Lower leg skin (tissue), 4 donors: ENCODE measurements at places on chromosomes 12 and 14.

DNA sequence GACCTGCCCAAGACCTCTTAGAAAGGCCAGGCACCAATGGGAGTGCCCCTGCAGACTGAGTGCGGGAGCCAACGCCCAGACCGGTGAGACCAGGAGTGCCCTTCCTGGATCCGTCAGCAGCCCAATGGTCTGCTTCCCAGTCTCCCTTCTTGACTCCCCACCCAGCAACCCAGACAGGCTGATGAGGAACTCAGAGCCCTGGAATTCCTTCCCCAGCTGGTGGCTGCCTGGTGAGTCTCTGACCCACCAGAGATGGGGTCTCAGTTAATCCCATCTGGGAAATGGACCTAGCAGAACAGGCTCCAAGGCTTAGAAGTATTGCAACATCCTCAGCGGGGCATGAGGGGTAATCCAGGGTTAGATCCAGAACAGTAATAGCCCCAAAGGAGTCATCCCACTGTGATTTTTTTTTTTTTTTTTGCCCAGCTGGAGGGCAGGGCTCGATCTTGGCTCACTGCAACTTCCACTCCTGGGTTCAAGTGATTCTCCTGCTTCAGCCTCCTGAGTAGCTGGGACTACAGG lies 1.5 kb upstream of the RASAL1 start:
- DNase-seq, result no peak

DNA sequence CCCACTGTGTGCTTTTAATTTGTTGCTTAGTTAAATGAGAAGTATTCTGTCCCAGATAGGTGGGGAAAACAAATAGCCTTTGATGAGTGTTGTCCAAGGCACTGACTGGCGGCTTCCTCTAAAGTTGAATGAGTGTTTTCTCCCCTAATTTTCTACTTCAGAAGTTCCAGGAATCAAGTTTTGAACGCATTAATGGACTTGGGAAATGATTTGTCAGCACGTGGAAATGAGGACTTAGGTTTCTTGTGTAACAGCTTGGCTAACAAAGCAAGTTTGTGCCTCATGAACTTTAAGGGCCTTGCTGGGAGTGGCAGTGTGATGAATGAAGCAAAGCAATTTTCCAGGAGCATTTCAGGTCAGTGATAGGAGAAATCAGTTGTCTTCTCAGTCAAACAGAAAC lies 56.9 kb downstream of the LIN52 start:
- no peak for DNase-seq

- DNase-seq, result no peak
Observed at GRCh38 chr12:70576341-70577282, 60.6 kb downstream of the PTPRB start.

DNA sequence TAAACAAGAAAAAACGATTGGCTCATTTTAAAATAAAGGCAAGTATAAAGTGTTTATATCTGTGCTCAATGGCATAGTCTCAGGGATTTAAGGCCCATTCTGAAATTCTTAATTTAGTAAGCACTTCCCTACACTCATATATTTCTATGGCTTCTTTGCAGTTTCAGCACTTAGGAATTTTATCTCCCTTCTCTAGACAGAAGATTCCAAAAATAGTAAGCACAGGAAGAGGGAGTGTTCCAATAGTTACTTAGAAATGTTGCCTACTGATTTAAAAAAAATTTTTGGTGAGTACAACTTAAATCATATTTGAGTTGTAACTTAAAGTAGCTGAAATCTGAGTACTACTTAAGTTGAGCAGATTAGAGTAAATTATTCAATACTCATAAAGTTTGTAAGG lies 19.8 kb downstream of the INSM2 start:
- DNase-seq, result no peak

GRCh38 chr12:109621211-109621694 lies 47.7 kb downstream of the MVK start:
- DNase-seq, result no peak

DNA sequence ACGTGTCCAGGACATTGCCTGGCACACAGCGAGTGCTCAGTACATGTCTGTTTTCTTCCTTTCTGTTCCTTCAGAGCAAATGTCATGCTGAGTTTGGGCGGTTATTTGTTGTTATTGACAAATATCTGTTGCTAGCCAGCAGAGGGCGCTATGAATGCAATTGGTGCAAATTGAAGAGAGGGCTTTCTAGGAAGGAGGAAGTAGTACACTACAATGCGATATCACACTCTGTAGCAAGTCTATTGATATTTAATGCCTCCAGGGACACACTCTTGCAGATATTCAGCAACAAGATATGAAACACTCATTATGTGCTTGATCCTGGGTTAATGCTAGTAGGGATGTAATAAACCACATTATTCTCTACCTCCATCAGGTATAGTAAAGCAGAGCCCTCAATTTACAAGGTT lies 267.3 kb upstream of the SRRM4 start:
- no peak for DNase-seq

DNA sequence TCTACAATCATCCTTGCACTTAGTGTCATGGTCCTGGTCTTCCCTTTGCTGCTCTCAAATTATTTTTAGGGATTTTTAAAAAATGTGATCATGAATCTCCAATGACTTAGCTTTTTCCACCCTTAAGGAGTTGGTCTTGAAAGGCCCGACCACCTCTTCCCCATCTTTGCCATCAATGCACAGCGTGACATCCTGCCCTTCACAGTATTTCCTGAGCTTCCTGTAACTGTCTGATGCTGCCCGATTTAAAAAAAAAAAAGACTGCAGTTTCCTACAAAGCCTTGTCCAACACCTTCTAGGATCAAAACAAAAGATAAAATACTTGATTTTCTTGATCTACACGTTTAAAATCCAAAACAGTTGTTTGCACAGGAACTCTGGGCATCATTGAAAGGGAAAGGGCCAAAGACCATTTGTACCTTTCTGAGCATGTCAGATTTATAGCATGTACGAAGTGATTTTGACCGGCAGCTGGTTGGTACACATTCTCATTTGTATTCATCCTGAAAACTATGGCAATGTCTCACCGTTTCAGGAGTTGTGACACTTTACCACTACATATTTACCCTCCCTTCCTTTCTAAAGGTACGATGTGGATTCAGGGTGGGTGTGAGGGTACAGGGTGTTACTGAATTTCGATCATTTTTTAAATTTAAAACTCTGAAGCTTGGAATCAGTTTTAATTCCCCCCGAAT lies 7.4 kb upstream of the ELK3 start:
- no peak for DNase-seq

DNA sequence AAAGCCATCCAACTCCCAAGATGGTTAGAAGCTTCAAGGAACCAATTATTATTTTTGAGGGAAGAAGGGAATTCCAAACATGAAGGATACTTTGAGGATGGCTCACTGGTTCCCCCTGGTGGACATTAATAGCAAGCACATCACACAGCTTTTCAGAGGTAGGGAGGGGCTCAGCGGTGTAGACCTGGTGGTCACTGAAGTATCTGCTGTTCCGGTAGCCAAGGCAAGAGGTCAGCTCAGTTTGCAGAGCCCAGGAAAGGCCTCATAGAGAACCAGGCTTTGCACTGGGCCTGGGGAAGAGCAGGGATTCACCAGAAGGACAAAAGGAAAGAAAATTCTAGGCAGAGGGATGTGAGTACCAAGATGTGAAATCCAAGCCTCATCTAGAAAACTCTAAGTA lies 118.7 kb downstream of the KSR2 start:
- no peak for DNase-seq

DNA sequence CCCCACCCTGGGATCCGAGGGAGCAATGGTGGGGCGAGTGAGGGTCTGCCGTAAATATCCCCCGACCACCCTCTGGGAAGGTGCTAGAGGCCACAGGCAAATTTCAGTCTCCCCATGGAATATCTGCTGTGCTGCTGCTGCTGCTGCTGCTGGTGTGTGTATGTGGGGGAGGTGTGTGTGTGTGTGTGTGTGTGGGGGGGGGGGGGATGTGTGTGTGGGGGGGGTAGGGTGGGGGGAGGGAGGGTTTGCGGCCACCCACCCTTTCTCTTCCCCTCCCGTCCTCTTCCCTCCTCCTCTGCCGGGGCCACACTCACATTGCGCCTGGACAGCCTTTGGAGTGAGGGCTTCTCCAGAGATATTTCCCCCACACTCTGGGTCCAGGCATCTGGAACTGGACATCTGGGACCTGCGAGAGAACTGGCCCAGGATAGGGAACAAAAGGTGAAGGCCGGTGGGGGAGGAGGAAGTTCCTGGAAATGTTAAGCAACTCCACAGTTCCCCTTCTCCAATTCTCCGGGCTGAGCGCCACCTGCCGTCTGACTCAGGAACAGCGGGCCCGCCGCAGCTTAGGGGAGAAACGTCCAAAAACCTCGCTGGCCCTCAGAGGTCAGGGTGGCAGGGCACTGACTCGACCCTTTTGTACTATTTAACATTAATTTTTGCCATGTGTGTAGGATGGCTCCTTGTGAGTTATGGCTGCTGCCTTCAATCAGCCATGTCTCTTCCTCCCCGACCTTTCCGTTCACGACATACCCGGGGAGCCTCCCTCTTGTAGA lies at the start of gene C1RL:
TSS of gene C1RL (minus strand) at position 419 of the 776 bp plus-strand sequence. CDS start at position 385, 34 bp downstream.
- DNase-seq, result peak; percentile 92

- DNase-seq, result no peak
Observed at GRCh38 chr14:34983148-34983760, 462 bp downstream of the SRP54 start.

DNA sequence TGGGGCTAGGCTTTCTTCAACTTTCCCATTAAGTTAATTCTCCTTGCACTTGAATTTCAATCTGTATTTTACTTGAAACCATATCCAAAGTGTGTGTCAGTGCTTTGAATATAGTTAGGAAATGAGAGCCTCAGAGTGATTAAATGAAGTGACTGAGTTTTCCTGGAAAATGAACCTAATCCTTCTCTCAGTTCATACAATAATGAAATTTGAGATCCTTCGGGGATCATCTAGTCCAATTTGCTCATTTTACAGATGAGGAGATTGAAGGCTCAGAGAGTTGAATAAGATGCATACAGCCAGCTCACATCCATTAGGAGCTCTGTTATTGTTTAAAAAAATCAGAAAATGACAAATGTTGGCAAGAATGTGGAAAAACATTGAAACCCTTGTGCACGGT lies 18.3 kb upstream of the TBC1D30 start:
- no peak for DNase-seq

DNA sequence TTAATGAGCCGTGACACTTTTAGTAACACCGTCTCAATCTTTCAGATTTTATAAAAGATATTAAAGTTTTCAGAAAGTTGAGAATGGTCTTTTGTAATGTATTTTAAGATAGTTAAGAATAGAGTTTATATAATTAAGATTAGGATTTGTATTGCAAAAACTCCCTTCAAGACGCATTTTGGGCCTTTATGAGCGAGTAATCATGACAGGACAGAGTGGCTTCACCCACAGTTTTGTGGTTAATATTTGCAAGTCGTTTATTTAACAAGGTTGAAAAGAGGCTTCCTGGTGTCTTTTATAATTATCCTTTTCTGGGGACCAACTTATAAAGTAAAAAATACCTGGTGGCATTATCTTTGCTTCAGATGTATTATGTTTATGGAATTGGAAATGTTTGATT lies 44.0 kb downstream of the TRAF3 start:
- DNase-seq, result no peak

GRCh38 chr12:117000316-117000715 lies 89.6 kb downstream of the FBXW8 start:
- no peak for DNase-seq

DNA sequence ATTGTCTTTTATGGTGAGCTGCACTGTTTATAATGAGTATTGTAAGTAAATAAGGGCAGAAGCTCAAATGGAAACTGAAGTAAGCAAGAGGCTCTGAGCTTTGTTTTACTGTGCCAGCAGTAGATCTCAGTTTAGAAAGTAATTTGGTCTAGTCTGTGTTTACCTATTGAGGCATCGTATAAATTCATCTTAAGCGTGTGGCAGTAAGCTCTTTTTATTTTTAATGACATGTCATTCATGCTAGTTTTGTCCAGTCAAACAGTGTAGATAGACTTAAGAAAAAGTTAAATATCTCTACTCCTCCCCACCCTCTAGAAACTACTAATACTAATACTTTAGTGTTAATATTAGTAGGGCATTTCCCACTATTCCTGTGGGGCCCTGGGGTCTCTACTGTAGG lies 2.0 kb downstream of the ANO6 start:
- DNase-seq, result no peak

- DNase-seq, result no peak
Observed at GRCh38 chr12:24743941-24744793, 204.7 kb downstream of the BCAT1 start.

DNA sequence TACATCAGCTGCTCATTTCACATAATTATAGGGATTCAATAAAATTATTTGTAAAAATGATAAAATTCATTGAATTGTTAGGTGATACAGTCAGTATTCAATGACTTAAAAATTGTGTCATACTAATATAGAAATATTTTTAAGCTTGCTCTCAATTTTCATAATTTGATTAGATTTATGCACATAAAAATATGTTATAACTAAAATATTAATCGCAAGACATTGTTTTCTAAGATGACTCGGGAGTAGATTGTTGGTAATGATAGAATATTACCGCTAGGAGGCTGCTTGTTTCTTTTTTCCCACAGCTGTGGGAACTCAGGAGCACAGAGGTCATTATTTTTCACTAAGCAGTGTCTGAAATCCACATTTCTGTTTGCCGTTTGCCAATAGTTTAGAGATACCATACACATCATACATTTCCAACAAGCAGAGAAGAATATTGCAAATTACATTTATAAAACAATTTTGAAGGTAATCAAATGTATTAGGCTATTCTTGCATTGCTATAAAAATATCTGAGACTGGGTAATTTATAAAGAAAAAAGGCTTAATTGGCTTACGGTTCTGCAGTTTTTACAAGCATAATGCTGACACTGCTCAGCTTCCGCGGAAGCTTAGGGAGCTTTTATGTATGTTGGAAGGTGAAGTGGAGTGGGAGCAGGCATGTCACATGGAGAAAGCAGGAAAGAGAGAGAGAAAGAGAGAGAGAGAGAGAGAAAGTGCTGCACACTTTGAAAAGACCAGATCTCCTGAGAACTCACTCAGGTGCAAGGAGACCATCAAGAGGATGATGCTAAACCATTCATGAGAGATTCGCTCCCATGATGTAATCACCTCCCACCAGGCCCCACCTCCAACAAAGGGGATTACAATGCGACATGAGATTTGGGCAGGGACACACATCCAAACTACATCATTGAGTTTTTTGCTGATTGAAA lies 9.2 kb downstream of the CD69 start:
- no peak for DNase-seq

- DNase-seq, result peak; percentile 94
Observed at GRCh38 chr12:6788972-6789924, at the start of gene CD4. Gene CD4, plus strand, starts transcription at chr12:6789528. Its CDS starts 10,611 bp downstream, at chr12:6800139.

DNA sequence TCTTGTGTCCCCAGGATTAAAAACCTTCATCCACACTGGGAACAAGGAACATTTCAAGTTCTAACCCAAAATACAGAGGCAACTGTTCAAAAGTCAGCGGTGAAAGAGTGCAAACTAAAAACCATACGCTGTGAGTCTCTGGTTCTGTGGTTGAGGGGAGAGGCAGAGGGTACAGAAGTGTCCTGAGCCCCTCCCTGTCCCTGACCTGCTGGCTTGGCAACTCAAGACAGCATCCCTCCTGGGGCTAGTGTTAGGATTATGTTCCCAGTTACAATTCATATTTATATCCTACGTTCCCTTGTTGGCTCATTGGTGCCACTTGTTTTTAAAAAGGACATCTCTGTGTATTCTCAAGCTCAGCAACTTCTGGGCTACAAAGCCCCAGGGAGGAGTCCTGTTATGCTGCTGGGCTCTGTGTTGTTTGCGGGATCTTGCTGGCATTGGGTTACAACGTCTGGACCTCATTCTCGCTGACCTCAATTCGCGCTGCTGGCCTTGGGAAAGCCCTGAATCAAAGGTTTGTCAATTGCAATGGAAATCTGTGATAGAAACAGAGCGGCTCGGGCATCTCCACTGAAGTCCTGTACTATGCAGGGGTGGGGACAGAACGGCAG lies 420.8 kb downstream of the FUT8 start:
- DNase-seq, result peak; percentile 81
